ENCODE measurements at places on chromosomes 4 and X. TPM values are rescaled to one million over a fixed set of nuclear protein-coding genes. Genes with fewer than 3 reads are reported as not detected.

- H3K4me3 ChIP-seq: no peak overlapping the region
- H3K36me3 ChIP-seq: no peaks in the 10 kb centered on the region
- H3K4me1 ChIP-seq: no peaks in the 10 kb centered on the region
- H3K27ac ChIP-seq: no peak overlapping the region
- no peak for DNase-seq
- H3K27me3 ChIP-seq: no peaks in the 10 kb centered on the region
These were observed 133.1 kb downstream of the IDS start for GRCh38 chrX:149371986-149372385.

DNA sequence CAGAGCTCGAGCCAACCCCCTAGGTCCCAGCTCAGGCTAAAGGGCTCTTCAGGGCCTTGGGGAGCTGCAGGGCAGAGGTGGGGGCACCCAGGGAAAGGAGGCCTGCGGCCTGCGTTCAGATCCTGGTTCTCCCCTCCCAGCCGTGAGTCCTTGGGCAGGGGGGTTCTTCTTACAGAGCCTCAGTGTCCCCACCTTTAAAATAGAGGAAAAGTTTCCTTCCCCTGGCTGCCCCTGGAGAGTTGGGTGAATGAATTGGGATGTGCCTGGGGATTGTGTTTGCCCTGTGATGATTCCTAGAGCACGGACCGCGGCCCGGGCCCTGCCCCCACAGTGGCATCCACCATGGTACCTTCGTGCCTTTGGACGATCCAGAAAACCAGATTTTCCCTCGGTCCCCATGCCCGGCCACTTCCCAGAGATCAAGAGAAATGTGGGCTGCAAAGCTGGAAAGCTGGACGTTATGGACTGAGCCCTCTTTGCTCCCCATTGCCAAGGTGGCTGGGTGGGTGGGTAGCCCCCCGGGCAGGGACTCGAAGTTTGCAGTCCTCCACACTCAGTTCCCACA lies 11.4 kb downstream of the HTRA3 start:
- H3K4me1 ChIP-seq: no peaks in the 10 kb centered on the region
- H3K27me3 ChIP-seq: no peaks in the 10 kb centered on the region
- H3K36me3 ChIP-seq: no peaks in the 10 kb centered on the region
- H3K4me3 ChIP-seq: no peak overlapping the region

GRCh38 chr4:28469387-28469786 lies 1608.7 kb downstream of the STIM2 start:
- no peaks in the 10 kb centered on the region for H3K4me1 ChIP-seq
- H3K36me3 ChIP-seq: no peaks in the 10 kb centered on the region
- no peak for DNase-seq
- no peaks in the 10 kb centered on the region for H3K27me3 ChIP-seq
- H3K27ac ChIP-seq: no peak overlapping the region
- no peak overlapping the region for H3K4me3 ChIP-seq

DNA sequence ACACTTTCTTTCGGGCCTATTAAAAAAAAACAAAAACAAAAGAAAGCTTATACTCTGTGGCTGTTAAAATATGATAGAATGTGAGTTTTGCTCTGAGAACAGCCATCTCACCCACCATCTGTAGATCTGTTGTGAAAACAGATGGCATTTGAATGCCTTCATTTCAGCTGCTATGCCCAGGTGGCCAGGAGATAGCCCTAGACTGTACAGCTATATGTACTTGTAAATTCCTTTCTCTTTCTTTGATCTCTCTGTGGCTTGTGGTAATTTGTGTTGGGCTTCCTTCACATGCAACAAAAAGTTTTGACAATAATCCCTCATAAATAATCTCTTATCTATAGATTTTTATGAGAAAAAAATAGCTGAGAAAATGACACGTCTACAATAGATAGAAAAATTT lies 38.1 kb downstream of the PNPLA4 start:
- no peaks in the 10 kb centered on the region for H3K36me3 ChIP-seq
- no peak overlapping the region for H3K27ac ChIP-seq
- peaks cover 13% of the 10 kb centered on the region for H3K4me1 ChIP-seq
- H3K4me3 ChIP-seq: no peak overlapping the region

GRCh38 chr4:86670298-86670697 lies 76.2 kb downstream of the PTPN13 start:
- no peaks in the 10 kb centered on the region for H3K4me1 ChIP-seq
- no peak for DNase-seq
- no peak overlapping the region for H3K4me3 ChIP-seq
- H3K27me3 ChIP-seq: no peaks in the 10 kb centered on the region

- no peak for DNase-seq
- no peaks in the 10 kb centered on the region for H3K36me3 ChIP-seq
- H3K27ac ChIP-seq: no peak overlapping the region
- no peak overlapping the region for H3K4me3 ChIP-seq
These were observed 68.0 kb downstream of the OPHN1 start for GRCh38 chrX:68365341-68365740.

GRCh38 chrX:30814978-30815377 lies 74.1 kb downstream of the TAB3 start:
- H3K27ac ChIP-seq: no peak overlapping the region
- H3K36me3 ChIP-seq: no peaks in the 10 kb centered on the region
- no peaks in the 10 kb centered on the region for H3K27me3 ChIP-seq
- no peak overlapping the region for H3K4me3 ChIP-seq
- no peaks in the 10 kb centered on the region for H3K4me1 ChIP-seq

- no peaks in the 10 kb centered on the region for H3K4me1 ChIP-seq
- no peaks in the 10 kb centered on the region for H3K36me3 ChIP-seq
- DNase-seq: no peak
- no peak overlapping the region for H3K4me3 ChIP-seq
- no peaks in the 10 kb centered on the region for H3K27me3 ChIP-seq
- no peak overlapping the region for H3K27ac ChIP-seq
These were observed 321.2 kb upstream of the SPOCK3 start for GRCh38 chr4:167555338-167556022.

DMRTC1 gene
- total RNA-seq: 0.05 TPM

SLC9B1 gene
- 4.3 TPM for total RNA-seq

H2BW2 gene
- total RNA-seq: not detected

RPGR gene
- 6.9 TPM for total RNA-seq

Data from thymus (tissue), 14 donors.